ENCODE measurements at places on chromosomes 11 and 22. TPM values are rescaled to one million over a fixed set of nuclear protein-coding genes. Genes with fewer than 3 reads are reported as not detected.

GRCh38 chr22:49755631-49756001, 72.1 kb downstream of the BRD1 start:
- no peaks in the 10 kb centered on the region for H3K27me3 ChIP-seq
- no peaks in the 10 kb centered on the region for H3K36me3 ChIP-seq
- H3K27ac ChIP-seq, result no peak overlapping the region
- H3K4me1 ChIP-seq, result no peaks in the 10 kb centered on the region
- DNase-seq, result no peak

DNA sequence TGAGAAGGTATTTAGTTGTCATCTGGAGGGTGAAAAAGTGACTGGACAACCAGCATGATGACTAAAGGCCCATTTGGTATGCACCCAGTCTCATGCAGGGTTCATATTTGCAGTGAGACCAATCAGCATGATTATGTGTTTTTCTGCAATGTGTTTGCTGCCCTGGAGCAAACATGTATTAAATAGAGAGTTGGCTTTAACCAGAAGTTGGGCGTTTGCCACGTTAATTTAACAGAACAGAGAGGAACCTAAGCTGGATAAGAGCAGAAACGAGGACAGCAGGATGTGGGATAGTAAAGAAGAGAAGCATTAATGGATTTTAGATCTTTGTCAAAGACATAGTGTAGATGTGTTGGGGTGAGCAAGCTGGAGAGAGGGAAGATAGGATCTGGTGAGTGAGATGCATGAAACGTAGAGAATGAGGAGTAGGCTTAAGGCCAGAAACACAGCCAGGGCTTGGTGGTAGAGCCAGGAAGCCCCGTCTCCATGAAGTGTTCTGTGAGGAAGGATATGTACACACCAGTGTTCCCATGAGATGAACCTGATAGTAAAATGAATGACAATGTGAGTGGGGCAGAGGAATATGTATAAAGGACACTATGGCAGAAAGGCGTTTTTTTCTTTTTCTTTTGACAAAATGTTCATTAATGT, 164.0 kb upstream of the PDGFD start:
- H3K36me3 ChIP-seq, result no peaks in the 10 kb centered on the region
- DNase-seq, result no peak
- H3K4me3 ChIP-seq, result no peak overlapping the region
- no peaks in the 10 kb centered on the region for H3K27me3 ChIP-seq

DNA sequence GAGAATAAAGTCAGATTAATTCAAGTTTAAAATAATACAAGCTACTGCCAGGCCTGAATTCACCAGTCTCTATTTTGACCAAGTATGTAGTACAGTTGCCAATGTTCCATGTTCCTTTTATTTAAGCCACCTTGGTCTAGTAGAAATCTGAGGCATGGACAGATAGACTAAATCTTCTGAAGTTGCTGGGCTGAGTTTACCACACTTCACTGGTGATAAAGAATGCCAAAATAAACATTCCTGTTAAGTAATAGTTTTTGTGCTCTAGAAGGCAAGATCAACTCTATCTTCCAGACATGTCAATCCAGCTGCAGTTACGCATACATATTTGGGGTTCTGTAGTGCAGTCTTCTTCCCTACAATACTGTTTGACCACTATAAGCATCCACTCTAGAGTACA, 83.9 kb upstream of the C11orf87 start:
- H3K4me3 ChIP-seq, result no peak overlapping the region
- no peak for DNase-seq
- H3K27me3 ChIP-seq, result no peaks in the 10 kb centered on the region
- H3K4me1 ChIP-seq, result no peaks in the 10 kb centered on the region
- no peak overlapping the region for H3K27ac ChIP-seq

DNA sequence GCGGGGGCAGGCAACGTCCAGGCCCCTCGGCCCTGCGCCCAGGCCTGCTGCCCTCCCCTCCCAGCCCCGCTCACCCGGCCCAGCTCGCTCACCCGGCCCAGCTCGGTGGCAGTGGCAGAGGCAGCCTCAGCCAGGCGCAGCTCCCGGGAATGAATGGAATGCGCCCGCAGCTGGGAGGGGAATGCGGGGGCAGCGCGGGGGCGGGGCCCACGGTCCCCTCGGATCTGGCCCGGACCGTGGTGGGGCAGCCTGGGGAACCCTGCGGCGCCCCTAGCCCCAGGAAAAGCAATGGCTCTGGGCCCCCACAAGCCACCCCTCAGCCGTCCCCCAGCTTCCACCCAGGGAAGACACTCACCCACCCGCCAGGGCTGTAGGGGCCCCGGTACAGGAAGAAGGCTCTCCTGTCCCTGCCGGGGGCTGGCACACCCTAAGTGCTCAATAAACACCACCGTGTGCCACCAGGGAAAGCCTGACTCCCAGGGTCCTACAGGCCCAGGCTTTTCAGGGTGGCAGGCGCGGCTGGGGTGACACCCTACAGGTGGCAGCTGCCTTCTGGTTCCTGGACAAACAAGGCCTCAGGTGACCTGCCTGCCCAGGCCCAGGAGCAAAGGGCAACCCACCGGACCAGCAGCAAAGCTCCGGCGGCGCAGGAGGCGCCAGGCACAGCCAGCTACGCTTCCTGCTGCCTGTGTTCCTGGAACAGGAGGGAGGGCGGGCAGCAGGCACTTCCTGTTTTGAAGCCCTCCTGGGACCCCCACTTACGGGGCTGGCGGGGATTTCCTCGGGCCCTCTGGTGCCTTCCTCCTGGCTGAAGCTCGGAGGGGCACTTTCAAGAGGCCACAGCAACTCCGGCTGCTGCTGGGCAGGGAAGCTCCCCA, 13.8 kb downstream of the PLXNB2 start:
- H3K36me3 ChIP-seq, result peaks cover 10% of the 10 kb centered on the region
- DNase-seq, result peak; percentile 90
- peak overlapping the region; percentile 21 for H3K4me3 ChIP-seq
- H3K27me3 ChIP-seq, result no peaks in the 10 kb centered on the region

DNA sequence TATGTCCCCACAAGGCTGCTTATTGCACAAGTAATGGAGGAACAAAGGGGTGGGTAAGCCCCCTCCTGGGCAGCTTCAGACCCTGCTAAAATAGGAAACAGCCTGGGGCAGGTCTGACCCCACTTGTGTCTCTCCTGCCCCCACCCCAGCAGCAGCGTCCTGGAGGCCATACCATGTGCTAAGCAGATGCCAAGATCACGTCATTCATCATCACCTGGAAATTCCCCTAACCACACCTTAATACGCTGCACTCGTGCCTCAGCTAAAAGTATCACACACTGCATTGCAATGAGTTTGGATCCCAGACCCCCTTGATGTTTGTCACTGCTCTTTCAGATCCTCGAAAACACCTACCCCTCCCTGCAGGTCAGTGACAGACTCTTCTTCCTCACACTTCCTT, 27.8 kb upstream of the GGTLC2 start:
- no peak overlapping the region for H3K4me3 ChIP-seq
- H3K27ac ChIP-seq, result no peak overlapping the region
- H3K4me1 ChIP-seq, result no peaks in the 10 kb centered on the region
- H3K27me3 ChIP-seq, result no peaks in the 10 kb centered on the region

DNA sequence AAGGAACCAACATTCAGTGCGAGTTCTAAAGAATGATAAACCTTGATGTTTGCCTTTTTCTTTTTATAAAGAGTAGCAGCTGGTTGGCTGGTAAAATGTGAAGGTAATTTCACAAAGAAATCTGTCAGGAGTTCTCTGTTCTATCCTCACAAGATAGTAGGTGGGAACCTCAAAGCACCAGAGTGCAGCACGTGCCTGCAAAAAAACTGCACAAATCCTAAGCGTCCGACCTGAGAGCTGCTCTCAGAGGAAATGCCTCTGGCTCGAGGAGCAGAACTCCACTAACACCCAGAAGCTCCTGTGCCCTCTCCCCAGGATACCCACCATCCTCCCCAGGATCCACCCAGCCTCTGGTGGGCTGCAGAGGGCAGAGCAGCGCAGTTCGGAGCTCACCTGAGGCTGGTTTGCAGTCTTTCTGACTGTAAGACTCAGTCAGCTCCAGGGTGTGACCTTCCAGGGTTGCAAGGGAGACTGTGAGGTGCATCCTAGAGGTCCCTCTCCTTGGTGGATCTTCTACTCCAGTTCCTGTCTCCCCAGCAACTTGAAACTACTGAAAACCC, 23.5 kb downstream of the PRDM10 start:
- no peaks in the 10 kb centered on the region for H3K4me1 ChIP-seq
- no peak for DNase-seq
- H3K4me3 ChIP-seq, result no peak overlapping the region
- H3K36me3 ChIP-seq, result no peaks in the 10 kb centered on the region
- no peaks in the 10 kb centered on the region for H3K27me3 ChIP-seq
- H3K27ac ChIP-seq, result no peak overlapping the region

GRCh38 chr22:45880716-45881523, 96.0 kb downstream of the WNT7B start:
- no peak for DNase-seq
- peaks cover 23% of the 10 kb centered on the region for H3K27me3 ChIP-seq
- no peaks in the 10 kb centered on the region for H3K36me3 ChIP-seq
- H3K4me1 ChIP-seq, result no peaks in the 10 kb centered on the region
- no peak overlapping the region for H3K4me3 ChIP-seq
- no peak overlapping the region for H3K27ac ChIP-seq

GRCh38 chr11:122062763-122063162, 53.3 kb downstream of the BLID start:
- no peaks in the 10 kb centered on the region for H3K27me3 ChIP-seq
- no peak overlapping the region for H3K27ac ChIP-seq
- no peaks in the 10 kb centered on the region for H3K4me1 ChIP-seq
- no peak overlapping the region for H3K4me3 ChIP-seq
- DNase-seq, result no peak
- H3K36me3 ChIP-seq, result no peaks in the 10 kb centered on the region

- H3K4me3 ChIP-seq, result no peak overlapping the region
- no peak overlapping the region for H3K27ac ChIP-seq
- no peak for DNase-seq
- H3K4me1 ChIP-seq, result no peaks in the 10 kb centered on the region
- H3K27me3 ChIP-seq, result no peaks in the 10 kb centered on the region
- no peaks in the 10 kb centered on the region for H3K36me3 ChIP-seq
Observed at GRCh38 chr11:11373934-11374333, 20.9 kb upstream of the CSNK2A3 start.

GRCh38 chr22:30984317-30984716, 15.3 kb downstream of the TUG1 start:
- no peaks in the 10 kb centered on the region for H3K4me1 ChIP-seq
- no peaks in the 10 kb centered on the region for H3K36me3 ChIP-seq
- no peak overlapping the region for H3K27ac ChIP-seq

DNA sequence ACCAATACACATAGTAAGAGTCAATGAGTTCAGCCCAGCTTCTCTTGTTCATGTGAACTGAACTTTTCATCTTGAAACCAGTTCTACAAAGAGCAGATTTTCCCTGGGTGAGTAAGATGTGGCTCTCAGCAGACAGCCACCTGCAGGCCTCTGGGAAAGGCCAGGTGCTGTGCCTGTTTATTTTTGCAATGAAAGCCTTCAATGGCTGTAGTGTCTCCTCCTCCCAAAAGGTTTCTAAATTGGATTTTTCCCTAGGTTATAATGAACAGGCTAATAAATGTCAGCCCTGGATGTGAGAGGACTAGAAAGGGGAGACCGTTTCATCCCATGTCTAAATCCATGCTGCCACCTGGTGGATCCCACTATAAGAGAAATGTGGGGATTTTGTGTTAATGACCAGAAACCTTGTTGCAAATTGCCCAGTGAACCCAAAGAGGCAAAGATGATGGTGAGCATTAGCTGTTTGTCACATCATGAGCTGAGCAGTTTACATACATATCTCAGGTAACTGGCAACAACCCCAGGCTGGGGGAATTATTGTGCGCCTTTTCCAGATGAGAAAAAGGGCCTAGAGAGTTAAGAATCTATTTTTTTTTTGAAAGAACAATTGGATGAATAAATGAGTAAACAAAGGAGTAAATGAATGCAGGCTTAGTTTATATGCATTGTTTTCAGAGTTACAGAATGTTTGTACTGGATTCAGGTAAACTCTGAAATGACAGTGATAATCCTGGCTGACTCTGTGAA, 12.7 kb downstream of the C11orf91 start:
- peaks cover 12% of the 10 kb centered on the region for H3K4me1 ChIP-seq
- H3K27me3 ChIP-seq, result no peaks in the 10 kb centered on the region
- H3K4me3 ChIP-seq, result no peak overlapping the region
- H3K27ac ChIP-seq, result no peak overlapping the region
- peak; percentile 60 for DNase-seq

DNA sequence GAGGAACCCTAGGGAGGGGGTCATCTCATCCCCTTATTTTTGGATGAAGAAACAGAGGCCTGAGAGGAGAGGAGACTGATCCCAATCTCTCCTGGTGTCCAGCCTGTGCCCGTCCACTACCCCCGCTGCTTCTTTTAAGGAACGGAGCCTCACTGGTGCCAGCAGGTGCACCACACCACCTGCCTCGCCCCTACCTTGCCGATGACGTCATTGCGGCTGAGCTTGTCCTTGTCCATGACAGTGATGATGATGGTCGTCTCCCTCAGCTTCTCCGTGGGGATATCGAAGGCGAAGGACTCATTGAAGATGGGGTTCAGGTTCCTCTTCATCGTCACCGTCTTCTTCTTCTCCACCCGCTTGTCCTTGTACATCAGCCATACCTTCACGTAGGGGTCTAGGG, 14.3 kb downstream of the LRRC10B start:
- no peak overlapping the region for H3K4me3 ChIP-seq
- H3K27me3 ChIP-seq, result no peaks in the 10 kb centered on the region
- H3K36me3 ChIP-seq, result no peaks in the 10 kb centered on the region
- DNase-seq, result no peak

DNA sequence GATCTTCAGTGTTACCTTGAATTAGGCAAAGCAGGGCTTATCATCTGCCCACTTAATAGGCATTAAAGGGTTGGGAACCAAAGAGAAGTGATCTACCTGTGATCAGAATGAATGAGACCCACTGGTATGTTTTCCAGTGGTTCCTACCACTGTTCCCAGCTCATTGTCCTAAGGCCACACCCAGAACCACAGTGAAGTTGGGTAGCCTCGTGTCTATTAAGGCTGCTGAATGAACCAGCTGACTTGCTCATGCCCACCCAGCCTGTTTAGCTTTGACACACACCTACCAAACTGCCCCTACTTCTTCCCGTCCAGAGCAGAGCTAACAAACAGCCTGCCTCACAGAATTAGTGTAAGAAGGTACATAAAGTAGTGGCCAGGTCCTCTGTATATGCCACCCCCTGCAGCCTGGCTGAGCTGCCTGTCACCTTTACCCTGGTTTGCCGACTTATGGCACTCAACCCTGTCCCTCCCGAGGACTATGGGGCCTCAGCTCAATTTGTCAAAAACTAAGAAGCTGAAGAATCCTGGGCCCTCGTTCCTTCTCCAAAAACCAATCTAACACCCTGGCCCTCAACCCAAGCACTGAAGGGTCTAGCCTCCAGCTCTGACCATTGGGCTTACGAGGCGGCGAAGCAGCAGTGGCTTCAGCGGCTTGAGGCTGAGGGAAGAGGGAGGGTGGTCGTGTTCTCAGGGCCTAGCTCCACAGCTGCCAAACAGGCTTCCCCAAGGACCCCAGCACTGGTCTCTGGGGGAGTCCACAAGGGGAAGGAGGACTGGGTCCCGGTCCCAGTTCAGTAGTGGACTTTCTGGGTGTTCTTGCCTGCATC, 9.8 kb downstream of the UCP2 start:
- no peak for DNase-seq
- peaks cover 7% of the 10 kb centered on the region for H3K4me1 ChIP-seq
- H3K27me3 ChIP-seq, result no peaks in the 10 kb centered on the region
- H3K4me3 ChIP-seq, result no peak overlapping the region

Gene MUC2
- total RNA-seq, result 1,438 TPM

Gene FAM227A
- 0.21 TPM for total RNA-seq

Gene C11orf91
- not detected for total RNA-seq

Gene MMP11
- total RNA-seq, result 2.3 TPM

Gene CRYBB2
- total RNA-seq, result not detected

Gene PRODH
- total RNA-seq, result 11.1 TPM

Gene ARHGAP20
- 1.3 TPM for total RNA-seq

Gene ANO9
- 121 TPM for total RNA-seq

Gene CCDC73
- not detected for total RNA-seq

Gene SCUBE2
- 7.5 TPM for total RNA-seq

Gene C22orf42
- total RNA-seq, result not detected

Measured in colonic mucosa (tissue), 4 donors.